ENCODE measurements at places on chromosomes 5 and 9. TPM values are rescaled to one million over a fixed set of nuclear protein-coding genes. Genes with fewer than 3 reads are reported as not detected.

The SEMA6A gene
- not detected for total RNA-seq

DNA sequence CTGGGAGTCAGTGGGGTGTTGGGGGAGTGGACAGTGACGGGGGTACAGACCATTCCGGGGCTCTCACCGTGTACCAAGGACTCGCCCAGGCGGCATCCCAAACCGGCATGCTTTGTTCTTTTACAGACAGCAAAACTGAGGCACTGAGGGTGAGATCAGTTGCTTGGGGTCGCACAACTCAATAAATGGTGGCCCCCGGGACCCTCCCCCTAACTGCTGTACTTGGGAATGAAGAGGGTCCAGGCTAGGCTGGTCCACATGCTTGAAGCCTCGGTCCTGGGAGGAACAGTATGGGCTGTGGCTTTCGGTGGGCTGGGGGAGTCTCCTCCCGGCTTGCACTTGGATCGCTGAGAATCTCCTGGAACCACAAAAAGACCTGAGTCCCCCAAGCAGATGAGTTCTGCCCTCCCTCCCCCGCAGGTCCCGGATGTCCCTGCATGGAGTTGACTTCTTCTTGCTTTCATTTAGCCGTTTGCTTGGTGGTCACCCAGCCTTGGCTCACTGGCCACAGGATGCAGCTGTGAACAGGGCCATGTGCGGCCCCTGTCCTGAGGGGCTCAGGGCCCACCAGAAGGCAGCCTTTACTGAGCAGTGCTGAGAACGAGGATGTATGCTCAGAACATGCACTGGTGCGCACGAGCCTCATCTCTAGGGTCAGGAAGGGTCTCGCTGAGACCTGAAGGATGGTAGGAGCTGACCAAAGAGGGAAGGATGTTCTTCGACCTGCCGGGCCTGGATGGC is 4.2 kb downstream of the LAMC3 start:
- no peak for DNase-seq
- H3K4me1 ChIP-seq = no peaks in the 10 kb centered on the region
- H3K4me3 ChIP-seq = no peak overlapping the region
- peaks cover 53% of the 10 kb centered on the region for H3K27me3 ChIP-seq

DNA sequence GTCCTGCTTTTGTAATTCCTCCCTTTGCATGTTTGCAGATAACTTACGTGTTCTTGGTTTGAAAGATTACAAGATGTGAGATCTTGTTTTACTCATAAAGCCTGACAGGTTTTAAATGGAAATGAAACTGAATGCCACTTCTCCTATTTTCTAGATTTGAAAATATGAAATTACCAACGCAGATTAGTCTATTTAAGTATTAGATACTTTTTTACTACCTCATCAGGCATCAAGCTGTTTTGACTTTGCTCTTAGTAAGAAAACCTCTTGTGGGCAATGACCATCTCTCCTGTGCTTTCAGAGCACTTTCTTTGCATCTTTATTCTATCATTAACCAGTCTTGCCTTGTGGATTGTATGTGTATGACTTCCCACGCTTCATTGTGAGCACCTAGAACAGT is 3.5 kb downstream of the DMXL1 start:
- peaks cover 25% of the 10 kb centered on the region for H3K4me1 ChIP-seq
- no peak overlapping the region for H3K27ac ChIP-seq
- H3K27me3 ChIP-seq = no peaks in the 10 kb centered on the region
- no peaks in the 10 kb centered on the region for H3K36me3 ChIP-seq
- no peak overlapping the region for H3K4me3 ChIP-seq

The POLE3 gene
- 52.1 TPM for total RNA-seq

The OR1J4 gene
- 0.22 TPM for total RNA-seq

DNA sequence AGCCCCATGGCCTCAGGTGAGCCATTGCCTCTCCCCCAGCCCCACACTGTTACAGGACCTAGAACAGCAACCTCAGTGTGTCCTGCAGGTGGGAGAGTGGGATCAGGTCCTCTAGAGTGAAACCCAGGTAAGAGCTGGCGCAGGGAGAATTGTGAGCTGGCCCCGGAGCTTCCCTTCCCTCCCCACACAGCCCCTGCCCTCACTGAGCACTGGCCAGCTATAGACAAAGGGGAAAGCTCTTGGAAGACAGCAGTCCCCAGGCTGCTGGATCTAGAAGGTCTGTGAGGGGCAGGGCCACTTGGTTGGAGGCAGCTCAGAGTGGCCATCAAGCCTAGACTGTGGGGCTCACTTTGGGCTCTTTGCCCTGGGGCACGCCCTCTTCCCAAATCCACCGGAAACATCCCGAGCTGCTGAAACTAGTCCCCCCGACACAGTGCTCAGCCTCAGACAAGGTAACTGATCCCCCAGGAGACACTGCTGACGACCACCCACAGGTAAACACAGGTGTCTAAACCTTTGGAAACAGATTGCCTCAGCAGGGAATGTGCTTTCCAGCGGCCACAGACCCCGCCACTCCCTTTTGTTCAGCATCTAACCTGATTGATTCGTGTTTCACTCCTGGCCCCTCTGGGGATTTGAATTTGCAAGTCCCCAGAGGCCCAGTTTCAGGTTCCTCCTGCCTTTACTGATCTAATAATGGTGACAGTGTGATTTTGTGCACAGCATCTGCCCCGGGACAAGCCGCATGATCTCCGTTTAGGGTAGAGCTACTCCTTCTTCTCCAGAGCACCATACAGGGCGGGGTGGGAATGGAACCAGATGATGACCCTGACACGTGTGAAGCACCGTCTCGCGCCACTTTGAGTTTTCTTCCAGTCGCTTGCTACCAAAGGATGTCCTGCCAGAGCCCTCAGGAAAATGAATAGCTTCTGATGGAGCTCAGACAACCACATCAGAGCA is 42.2 kb upstream of the ADAMTS2 start:
- H3K4me3 ChIP-seq = no peak overlapping the region
- no peaks in the 10 kb centered on the region for H3K36me3 ChIP-seq
- H3K27me3 ChIP-seq = no peaks in the 10 kb centered on the region
- no peak overlapping the region for H3K27ac ChIP-seq
- H3K4me1 ChIP-seq = no peaks in the 10 kb centered on the region

The ZBED3 gene
- total RNA-seq = 0.54 TPM

The REEP2 gene
- 4.4 TPM for total RNA-seq

DNA sequence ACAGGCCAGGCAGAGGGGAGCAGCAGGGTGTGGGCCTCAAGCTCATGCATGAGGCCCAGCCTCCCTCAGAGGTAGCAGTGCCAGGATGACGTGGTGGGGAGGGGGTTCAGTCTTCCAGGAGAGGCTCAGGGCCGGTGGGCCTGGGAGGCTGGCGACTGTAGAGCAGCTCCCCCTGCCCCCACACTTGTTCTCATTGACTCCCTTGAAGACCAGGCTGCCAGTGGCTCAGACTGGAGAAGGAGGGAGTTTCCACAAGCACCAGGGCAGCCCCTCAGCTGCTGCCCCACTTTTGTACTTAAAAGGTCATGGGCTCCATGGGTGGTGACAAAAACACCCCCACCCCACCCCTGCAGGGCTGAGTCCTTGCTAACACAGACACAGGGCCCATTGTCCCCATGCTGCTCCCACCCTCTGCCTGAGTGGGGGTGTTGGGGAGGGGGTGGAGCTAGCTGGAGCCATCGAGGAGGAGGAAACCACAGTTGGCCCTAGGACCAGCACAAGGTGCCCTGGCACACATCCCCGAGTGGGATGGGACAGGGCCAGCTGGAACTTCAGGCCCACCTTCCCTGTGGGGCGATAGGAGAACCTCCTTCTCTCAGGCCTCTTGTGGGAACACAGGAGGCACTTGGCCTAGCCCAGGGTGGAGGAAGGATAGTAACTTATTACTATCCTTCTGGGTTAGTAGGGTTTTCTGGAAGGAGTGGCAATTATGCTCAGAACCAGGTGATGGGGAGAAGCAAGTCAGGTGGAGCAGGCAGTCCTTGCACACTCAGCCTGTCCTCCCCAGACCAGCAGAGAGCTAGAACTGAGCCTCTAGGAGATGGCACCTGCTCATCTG is 10.7 kb downstream of the PDLIM4 start:
- H3K4me1 ChIP-seq = peaks cover 52% of the 10 kb centered on the region
- DNase-seq = no peak
- peaks cover 31% of the 10 kb centered on the region for H3K36me3 ChIP-seq
- no peaks in the 10 kb centered on the region for H3K27me3 ChIP-seq
- peak overlapping the region; percentile 61 for H3K27ac ChIP-seq

The HAVCR2 gene
- not detected for total RNA-seq

GRCh38 chr5:12911156-12911555 is 1006.9 kb upstream of the CTNND2 start:
- no peaks in the 10 kb centered on the region for H3K4me1 ChIP-seq
- no peak for DNase-seq
- no peak overlapping the region for H3K4me3 ChIP-seq
- H3K27ac ChIP-seq = no peak overlapping the region
- H3K27me3 ChIP-seq = no peaks in the 10 kb centered on the region

The CNTNAP3 gene
- total RNA-seq = not detected

DNA sequence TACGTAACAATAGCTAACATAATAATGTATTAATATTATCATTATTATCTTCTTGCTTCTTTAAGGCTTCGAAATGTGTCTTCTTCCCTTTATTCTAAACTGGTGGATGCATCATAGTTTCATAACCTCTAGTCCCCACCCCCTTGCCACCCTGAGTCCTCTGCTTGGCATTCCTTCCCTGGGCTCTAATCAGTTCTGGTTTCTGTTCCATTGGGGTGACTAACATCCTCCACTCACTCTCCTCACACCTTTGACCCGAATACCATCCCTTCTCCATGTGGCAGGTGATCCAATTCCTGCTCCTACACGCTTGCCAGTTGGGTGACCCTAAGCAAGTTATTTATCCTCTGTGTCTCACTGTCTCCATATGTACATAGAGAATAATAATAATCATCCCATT is 286.1 kb downstream of the TRPM3 start:
- H3K4me3 ChIP-seq = no peak overlapping the region
- 0 out of 2 replicates have a peak, but pooled peaks cover 3% of the 10 kb centered on the region for H3K27me3 ChIP-seq
- no peaks in the 10 kb centered on the region for H3K4me1 ChIP-seq
- no peak overlapping the region for H3K27ac ChIP-seq
- peak; percentile 19 for DNase-seq

The CNTLN gene
- total RNA-seq = 7.0 TPM

The EFNA5 gene
- not detected for total RNA-seq

The PFN3 gene
- not detected for total RNA-seq

The TNFSF15 gene
- not detected for total RNA-seq

DNA sequence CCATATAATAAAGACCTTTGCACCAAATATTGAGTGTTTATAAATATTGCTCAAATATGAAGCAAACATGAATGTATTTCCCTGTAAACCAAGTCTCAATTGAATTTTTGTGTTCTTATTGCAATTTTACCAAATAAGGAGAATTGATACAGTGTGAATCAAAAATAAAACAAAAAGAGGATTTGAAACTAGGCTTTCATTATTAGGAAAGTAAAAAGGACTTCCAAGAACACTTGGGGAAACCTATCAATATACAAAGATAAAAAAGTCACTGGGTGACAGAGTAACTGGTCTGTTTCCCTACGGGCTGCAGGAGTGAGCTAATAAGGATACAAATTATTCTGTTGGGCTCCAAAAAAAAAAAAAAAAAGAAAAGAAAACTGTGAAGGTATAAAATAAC is 44.8 kb upstream of the SNX2 start:
- H3K4me1 ChIP-seq = peaks cover 14% of the 10 kb centered on the region
- H3K4me3 ChIP-seq = no peak overlapping the region
- H3K36me3 ChIP-seq = no peaks in the 10 kb centered on the region
- no peaks in the 10 kb centered on the region for H3K27me3 ChIP-seq
- H3K27ac ChIP-seq = no peak overlapping the region

GRCh38 chr5:80915716-80916115 is 44.4 kb upstream of the RASGRF2 start:
- peak; percentile 17 for DNase-seq
- H3K36me3 ChIP-seq = no peaks in the 10 kb centered on the region
- H3K4me3 ChIP-seq = no peak overlapping the region

GRCh38 chr9:84296146-84296843 is 44.3 kb downstream of the SLC28A3 start:
- peak; percentile 70 for DNase-seq
- H3K36me3 ChIP-seq = no peaks in the 10 kb centered on the region
- H3K4me1 ChIP-seq = peaks cover 29% of the 10 kb centered on the region

The PCDHB4 gene
- total RNA-seq = 0.22 TPM

The NR4A3 gene
- 1.4 TPM for total RNA-seq

DNA sequence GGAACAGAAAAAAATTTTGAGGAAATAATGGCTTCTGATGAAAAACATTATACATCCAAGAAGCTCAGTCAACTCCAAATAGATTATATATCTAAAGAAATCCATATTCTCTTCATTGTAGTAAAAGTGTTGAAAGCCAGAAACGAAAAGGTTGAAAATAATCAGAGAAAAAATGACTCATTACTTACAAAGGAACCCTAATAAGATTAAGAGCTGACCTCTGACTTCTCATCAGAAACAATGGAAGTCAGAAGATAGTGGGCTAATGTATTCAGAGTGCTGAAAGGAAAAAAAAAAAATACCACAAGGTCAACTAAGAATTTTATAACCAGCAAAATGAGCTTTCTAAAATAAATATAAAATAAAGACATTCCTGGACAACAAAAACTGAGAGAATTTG is 60.0 kb downstream of the HSD17B4 start:
- peak; percentile 4 for DNase-seq
- H3K27ac ChIP-seq = no peak overlapping the region
- H3K36me3 ChIP-seq = 0 out of 2 replicates have a peak, but pooled peaks cover 8% of the 10 kb centered on the region

- H3K36me3 ChIP-seq = no peaks in the 10 kb centered on the region
- H3K27me3 ChIP-seq = no peaks in the 10 kb centered on the region
- H3K4me3 ChIP-seq = no peak overlapping the region
- DNase-seq = peak; percentile 82
Observed at GRCh38 chr9:108182950-108183381, 672.8 kb downstream of the ACTL7B start.

GRCh38 chr5:72746736-72747135 is 69.7 kb upstream of the TNPO1 start:
- H3K27me3 ChIP-seq = no peaks in the 10 kb centered on the region
- no peak overlapping the region for H3K27ac ChIP-seq
- no peak for DNase-seq
- H3K36me3 ChIP-seq = no peaks in the 10 kb centered on the region

- DNase-seq = peak; percentile 96
- peak overlapping the region; percentile 46 for H3K27ac ChIP-seq
Observed at GRCh38 chr9:115008536-115009270, 78.3 kb upstream of the TNFSF8 start.

- no peak overlapping the region for H3K27ac ChIP-seq
- no peak overlapping the region for H3K4me3 ChIP-seq
- no peak for DNase-seq
- H3K4me1 ChIP-seq = no peaks in the 10 kb centered on the region
Observed at GRCh38 chr5:112407240-112407639, 11.8 kb downstream of the EPB41L4A start.

The ZFR gene
- 110 TPM for total RNA-seq

DNA sequence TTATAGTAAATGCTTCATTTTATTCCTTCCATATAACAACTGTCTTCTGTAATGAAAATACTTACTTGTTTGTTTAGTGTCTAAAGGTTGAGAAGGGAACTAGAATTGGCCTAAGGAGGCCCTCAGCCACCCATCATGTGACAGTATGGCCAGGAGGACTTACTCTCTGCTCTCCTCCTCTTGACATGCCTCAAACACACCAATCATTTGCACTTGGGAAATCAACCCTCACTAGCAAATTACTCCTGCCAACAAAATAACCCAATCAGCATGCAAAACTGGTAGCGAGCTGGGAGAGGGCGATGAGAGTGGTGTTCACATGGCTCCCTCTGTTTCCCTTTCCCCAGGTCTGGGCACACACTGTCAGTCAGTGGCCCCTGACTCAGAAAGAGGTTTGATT is 58.6 kb upstream of the MEF2C start:
- H3K27me3 ChIP-seq = no peaks in the 10 kb centered on the region
- no peaks in the 10 kb centered on the region for H3K36me3 ChIP-seq
- peaks cover 36% of the 10 kb centered on the region for H3K4me1 ChIP-seq
- DNase-seq = no peak
- H3K27ac ChIP-seq = no peak overlapping the region

The CYLC2 gene
- total RNA-seq = not detected

The RNF130 gene
- 49.8 TPM for total RNA-seq

The GCNT4 gene
- 2.8 TPM for total RNA-seq

The F2R gene
- 5.3 TPM for total RNA-seq
